GDM1 (cell line): ENCODE measurements at places on chromosomes 4 and X.

DNA sequence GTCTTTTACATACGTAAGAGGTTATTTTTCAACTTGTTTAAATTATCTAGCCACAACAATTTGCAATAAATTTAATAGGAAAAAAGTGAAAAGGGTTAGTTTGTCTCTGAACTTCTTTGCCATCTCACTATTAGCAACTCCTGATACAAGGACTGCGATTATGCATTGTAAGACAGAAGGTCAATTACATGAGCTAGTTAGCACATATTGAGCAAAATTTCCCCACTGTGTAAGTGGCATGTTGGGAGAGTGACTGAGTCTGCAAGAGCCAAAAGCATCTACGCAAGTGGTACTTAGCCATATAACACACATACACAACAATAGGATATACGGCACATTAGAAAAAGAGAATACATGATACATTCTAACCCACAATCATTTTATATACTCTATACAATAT, 927.2 kb downstream of the STPG2 start:
- no peak for DNase-seq

DNA sequence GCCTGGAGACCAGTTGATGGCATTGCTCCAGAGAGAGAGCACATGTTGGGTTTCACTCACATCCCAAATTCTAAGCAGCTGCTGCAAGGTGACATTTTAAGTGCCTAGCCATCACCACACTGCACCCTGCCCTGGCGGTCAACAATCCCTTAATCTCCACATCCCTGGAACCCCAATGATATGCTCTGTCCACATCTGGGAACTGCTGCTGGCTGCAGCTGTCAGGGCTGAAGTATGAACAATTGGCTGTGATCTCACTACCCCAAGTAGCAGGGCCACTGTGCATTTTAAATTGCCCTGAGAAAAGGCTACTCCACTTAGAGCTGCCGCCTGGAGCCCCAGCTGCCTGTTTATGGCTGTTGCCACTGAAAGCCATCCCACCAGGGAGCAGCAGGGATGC, 190.6 kb downstream of the ACTRT1 start:
- no peak for DNase-seq

DNA sequence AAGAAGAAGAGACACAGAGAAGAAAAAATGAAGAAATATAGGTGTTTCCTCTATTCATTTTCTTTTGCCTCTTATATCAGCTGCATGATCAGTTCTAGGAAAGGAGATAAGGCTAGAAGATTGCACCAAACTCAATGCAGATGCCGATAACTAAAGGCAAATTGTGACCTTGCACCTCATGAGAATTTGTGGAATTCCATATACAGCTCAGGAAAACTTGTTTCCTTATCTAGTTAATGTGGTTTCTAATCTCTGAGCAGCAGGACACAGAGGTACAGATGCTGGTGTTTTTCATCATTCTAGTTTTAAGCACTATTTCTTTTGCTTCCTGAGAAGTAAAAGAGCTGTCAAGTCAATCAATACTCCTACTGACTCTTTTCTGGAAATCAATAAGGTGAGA, 104.6 kb upstream of the NWD2 start:
- DNase-seq = no peak

DNA sequence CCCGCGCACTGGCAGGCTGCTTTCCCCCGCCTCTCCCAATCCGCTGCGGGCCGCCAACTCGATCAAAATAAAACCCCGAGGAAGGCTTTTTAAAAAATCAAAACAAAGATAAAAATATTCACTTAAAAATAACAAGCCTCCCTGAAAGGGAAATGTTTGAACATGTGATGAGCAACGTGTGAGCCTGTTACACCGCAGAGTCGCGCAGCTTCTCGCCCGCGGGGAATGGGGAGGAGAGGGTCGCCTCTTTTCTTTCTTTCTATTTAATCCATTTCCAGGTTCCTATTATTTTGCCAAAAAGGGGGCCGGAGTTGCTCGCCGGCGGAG, 326.0 kb upstream of the F9 start:
- DNase-seq = no peak

GRCh38 chr4:8506006-8506372, 65.4 kb downstream of the TRMT44 start:
- no peak for DNase-seq

GRCh38 chrX:13901354-13901753, 84.5 kb upstream of the GPM6B start:
- no peak for DNase-seq

DNA sequence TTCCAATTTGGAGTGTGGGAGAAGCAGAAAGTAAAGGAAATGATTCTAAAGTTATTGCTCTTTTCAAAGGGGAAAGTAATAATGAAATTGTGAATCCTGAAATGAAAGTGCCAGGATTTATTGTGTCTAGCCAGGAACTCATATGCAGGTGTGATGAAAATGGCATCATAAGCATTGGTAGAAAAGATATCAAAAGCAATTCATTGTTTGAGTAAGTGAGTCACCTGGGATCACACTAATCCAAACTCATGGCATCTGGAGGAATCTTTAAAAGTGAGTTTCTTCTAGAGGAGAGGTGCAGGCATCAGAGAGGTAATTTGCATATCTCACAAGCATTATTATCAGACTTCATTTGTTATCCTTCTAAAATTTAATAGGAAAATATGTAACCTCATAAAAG, 84.7 kb downstream of the LARP7 start:
- DNase-seq = no peak

GRCh38 chrX:139974471-139974870, 9.2 kb upstream of the CXorf66 start:
- no peak for DNase-seq

DNA sequence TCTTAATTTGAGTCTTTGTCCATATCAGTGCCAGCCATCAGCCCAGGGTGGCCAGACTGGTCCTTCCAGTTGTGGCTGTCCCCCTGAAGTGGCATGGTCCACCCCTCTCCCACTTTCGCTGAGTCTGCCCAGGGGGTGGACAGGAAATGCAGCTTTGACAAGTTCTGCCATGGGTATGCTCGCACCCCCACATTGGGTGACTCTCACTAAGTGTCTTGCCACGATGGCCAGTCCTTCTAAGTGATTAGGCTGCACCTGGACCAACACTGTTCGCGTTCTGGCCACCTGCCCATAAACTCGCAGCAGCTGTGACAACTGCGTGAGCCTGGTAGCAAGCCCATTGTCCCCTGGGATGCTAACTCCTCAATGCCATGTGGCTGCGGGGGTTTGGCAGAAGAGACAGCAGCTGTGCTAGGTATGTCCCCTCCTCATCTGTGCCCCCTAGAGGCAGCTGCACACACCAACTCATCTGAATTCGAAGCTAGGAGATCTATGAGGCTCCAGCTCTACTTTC, 10.0 kb upstream of the LNX1 start:
- no peak for DNase-seq

DNA sequence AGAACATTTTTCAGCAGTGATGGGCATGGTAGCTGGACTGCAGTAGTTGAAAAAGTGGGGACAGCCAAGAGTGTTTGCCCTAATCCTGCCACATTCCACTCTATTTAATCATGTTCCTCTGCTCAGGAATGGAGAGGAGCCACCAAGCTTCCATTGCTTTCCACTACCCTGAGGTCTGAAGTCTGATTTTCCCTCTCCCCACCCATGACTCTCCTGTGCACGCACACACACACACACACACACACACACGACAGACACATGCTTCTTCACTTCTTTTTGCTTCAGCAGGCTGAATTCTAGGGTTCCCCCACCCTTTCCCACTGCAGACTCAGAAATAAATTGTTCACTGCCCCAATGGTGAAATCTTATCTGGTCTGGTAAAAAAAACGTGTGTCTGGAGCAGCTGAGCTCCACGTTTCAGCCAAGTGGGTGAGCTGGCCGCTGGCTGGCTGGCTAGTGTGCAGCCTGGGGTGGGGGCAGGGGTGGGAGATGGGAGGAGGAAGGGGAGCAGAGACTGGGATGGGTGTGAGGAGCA, 142.7 kb upstream of the NALF2 start:
- no peak for DNase-seq
